ENCODE measurements at places on chromosomes 2 and 18.

DNA sequence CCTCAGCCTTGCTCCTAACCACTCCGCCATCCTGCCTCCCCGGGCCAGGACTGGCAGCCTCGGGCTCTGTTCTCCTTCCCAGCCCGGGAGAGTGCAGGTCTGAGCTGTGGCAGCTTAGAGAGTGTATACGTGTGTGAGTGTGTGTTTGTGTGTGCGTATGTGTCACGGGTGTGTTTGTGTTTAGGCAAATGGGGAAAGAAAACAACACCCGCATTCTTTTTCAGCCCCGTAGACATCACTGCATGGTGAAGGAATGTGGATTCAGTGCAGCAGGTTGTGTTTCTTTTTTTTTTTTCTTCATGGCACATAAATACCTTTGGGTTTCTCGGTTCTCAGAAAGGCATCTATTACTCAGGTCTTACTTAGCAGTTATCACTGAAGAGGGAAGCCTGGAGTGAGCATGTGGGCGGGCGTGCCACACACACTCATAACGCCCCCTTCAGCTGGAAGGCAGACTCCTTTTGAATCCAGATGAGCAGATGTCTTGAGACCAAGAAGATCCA is 44.2 kb downstream of the GLI2 start:
- DNase-seq = no peak

GRCh38 chr2:5764041-5764440 is 71.9 kb downstream of the SOX11 start:
- no peak for DNase-seq

DNA sequence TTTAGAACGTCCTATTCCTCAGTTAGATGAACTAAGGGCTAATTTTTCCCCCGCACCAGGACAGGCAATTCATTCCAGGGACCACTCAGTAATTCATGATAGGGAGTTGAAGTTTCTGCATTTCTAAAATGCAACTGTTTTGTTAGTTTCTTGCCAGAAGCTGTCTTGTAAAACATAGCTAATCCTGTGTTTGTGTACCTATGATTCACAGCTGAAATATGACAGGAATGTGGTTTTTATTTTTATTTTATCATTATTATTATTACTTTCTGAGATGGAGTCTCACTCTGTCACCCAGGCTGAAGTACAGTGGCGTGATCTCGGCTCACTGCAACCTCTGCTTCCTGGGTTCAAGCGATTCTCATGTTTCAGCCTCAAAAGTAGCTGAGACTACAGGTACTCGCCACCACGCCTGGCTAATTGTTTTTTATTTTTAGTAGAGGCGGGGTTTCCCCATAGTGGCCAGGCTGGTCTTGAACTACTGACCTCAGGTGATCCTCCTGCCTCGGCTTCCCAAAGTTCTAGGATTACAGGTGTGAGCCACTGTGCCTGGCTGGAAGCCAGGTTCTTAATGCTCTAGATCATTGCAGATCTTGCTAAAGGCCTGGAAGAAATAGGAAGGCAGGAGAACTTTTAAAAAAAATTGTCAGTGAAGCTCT is 154.8 kb upstream of the FHL2 start:
- DNase-seq = no peak

DNA sequence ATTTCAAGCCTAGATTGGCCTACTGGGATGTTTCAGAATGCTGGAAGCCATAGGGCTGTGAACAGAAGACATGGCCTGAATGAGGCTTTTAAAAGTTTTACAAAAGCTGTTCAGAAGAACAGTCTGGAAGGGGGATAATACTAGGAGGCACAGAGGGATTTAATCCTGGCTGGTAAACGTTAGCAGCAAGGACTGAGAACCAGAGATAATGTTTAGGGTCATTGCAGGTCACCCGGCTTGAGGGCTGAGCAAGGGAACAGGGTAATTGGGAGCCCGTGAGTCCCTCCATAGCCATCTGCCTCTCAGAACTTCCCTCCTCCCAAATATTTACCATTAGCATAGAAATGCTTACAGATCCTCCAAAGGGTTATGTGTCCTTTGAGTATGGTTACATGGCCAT is 765.4 kb downstream of the TMEM182 start:
- no peak for DNase-seq

DNA sequence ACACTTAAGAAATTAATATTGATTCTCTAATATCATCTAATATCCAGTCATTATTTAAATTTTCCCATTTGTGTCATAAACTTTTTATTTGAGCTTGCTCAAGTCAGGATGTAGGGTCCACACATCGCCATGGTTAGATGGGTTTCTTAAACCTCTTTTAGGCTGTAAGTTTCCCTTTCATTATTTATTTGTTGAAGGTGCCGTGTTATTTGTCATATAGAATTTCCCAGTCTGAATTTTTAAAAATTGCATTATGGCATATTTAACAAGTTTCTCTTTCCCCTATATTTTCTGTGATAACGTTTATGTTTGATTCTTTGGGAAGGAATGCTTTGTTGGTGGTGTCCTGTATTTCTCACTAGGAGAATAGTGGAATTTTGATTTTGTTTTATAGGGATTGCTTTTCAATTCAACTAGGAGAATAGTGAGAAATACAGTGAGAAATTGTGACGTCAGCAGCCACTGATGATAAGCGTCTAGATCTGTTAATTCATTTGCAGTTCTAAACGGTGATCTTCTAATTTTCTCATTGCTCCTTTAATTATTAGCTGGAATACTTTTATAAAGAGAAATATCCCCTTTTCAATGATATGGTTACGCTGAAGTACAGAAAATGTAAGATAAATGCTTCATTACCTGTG is 44.6 kb upstream of the AAK1 start:
- no peak for DNase-seq

DNA sequence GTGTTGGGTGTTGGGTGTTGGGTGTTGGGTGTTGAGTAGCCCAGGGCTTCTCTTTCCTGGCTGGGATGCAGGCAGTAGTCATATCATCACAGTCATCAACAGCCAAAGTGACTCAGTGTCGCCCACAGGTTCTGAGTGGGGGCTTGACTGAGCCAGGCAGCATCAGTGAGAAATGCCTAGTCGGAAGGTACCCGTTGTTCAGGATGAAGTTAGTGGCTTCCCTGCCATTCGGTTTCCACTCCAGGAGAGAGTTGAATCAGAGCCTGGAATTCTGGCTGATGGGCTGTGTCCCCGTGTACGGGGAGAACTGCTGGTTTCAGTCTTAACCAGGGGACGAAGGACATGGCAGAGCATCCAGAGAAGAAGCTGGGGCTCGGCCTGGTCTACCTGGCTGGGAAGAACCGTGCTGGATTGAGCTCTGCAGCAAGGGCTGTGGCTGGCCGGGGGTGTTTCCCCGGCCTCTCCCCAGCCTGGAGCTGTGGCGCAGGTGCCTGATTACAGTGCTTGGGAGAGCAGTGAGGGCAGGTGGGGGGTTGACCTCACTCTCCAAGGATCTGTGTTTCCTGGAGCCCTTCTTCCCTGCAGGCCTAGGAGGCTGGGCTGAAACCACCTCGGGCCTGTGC is 49.4 kb downstream of the AGAP1 start:
- DNase-seq = no peak

- no peak for DNase-seq
These were observed 24.9 kb downstream of the MTCL1 start for GRCh38 chr18:8730080-8730827.

- no peak for DNase-seq
These were observed 66.1 kb downstream of the RBBP8 start for GRCh38 chr18:22999212-22999611.

DNA sequence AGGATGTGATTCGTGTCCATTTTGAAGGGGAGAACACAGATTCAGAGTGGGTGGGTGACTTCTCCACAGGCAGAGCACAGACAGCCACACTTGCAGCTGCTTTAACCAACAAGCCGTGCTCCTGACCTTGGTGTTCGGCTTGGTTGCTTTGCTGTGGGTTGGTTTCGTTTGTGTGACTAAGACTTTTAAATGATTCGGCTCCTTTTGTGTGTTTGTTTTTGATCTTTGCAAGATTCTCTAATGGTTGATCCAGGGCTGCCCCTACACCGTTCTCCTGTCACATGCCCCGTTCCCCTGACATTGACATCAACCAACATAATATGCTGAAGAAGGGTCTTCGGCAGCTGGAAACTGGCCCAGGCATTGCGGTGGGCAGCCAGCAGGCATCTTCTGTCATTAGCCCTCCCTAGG is 95.9 kb upstream of the MBOAT2 start:
- no peak for DNase-seq

DNA sequence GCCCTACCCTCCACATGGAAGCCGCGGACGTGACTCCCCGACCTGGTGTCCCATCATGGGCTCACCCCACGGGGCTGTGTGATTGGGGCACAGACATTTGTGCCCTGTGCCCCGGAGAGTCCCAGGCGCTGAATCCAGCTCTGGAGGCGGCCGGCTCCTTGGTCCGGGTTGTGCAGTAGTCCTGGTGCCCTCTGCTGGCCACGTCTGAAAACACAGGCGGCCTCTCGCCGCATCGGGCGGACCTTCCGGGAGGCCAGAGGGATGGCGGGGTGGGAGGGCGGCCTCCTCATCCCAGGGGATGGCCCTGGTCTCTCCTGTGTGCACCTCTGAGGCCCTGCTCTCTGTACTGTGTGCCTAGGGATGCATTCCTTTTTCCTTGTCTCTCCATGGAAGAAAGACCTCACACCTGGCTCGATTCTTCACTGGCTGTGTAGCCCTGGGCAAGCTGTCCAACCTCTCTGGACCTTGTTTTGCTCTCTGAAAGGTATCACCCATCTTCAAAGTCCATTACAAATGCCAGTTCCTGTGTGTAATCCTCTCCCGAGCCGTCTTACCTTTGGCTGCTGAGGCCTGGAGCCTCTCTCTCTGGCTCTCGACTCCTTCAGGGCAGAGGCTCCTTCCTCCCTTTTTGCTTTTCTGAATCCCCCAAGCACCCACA is 27.6 kb downstream of the CELF4 start:
- no peak for DNase-seq

- no peak for DNase-seq
These were observed 236.7 kb downstream of the TCF4 start for GRCh38 chr18:55351241-55351691.

GRCh38 chr2:150888337-150888736 is 373.3 kb downstream of the RBM43 start:
- DNase-seq = no peak

DNA sequence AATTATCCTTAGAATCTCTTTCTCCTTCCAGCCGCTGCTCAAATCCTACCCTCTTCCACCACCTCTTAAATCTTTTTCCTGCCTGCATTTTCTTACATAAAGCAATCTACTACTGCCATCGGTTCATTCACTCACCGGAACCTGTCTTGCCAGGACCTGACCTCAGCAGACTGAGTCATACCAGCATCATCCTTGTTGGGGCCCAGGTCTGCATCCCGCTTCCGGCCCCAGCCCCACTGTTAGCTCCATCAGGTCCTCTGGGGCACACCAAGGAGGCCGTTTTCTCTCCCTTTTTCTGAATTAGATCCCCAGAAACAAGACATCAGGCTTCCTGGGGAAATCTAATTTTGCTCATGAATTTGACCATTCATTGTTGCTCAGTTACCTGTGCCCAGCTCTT is 42.7 kb upstream of the TGFA start:
- no peak for DNase-seq

All from NCI-H1436 treated with DMSO at 0.1 percent for 48 hours (cell line).